ENCODE measurements at places on chromosomes 16 and 17.

DNA sequence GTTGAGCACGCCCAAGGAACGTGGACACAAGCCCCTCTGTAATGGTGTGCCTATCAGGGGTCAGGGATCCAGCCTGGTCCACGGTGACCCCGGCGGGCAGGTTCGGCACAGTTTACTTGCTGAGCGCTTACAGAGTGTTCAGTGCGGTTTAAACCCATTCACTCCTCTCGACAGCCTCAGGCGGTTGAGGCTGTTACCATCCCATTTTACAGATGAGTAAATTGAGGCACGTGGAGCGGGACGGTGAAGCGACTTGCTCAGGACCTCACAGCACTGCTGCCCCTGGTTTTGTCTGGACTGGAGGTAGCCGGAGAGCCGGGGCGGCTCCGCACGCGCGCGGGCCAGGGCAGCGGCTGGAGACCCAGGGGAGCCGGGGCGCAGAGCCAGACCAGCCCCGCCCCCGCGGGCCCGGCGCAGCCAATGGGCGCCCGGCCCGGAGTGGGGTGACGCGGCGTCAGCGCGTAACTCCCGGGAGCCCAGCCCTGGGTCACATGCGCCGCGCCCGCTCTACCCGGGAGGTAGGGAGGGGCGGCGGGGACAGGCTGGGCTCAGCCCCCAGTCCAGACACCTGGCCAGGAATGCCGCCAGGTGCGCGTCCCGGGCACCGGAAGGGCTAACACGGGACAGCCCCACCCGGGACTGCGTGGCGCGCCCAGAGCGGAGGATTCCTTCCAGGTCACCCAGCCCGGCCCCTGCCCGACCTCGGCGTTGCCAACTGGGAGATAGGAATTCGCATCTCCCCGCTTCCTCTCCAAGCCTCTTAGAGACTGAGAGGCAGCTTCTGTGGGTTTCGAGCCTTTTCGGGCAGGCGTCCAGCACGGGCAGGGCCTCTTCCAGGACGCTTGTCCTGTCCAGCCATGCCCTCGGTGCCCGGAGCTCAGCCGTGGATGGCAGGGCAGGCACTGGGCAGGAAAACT lies 3.3 kb upstream of the SREBF1 start:
- peak; percentile 92 for DNase-seq

DNA sequence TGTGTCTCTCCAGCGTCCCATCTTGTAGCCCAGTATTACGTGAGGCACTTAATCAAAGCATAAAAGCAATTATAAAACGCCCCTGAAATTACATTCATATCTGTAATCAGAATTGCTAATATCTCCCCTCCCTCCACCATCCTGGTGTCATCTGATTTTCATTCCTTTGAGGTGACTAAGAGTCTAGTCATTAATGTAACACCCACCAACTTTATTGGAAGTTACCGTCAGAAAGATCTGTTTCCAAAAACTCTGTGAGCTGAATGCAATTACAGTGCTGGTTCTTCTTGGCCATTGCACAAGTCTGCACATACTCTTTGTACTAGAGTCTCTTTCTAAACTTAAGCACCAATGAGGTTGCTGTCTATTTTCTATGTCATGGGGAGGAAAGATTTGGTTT lies 12.5 kb upstream of the MAF start:
- DNase-seq, result no peak

DNA sequence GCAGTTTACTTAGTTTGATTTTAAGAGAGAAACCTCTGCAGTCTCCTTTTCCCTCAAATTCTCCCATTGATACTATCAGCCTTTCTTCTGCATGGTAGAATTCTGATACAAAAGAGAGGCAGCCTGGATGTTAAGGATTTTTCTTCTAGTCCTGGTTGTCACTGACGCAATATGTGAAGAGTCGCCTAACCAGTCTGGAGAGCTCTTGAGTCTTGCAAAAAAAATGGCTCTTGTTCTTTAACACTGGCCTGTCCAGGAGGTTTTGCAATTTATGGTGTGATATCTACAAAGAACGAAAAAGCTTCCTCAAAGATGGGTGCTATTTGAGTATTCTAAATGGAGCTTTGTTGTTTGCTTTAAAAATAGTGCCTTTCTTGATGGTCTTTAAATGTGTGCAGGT lies 28.9 kb downstream of the COX10 start:
- DNase-seq, result no peak

DNA sequence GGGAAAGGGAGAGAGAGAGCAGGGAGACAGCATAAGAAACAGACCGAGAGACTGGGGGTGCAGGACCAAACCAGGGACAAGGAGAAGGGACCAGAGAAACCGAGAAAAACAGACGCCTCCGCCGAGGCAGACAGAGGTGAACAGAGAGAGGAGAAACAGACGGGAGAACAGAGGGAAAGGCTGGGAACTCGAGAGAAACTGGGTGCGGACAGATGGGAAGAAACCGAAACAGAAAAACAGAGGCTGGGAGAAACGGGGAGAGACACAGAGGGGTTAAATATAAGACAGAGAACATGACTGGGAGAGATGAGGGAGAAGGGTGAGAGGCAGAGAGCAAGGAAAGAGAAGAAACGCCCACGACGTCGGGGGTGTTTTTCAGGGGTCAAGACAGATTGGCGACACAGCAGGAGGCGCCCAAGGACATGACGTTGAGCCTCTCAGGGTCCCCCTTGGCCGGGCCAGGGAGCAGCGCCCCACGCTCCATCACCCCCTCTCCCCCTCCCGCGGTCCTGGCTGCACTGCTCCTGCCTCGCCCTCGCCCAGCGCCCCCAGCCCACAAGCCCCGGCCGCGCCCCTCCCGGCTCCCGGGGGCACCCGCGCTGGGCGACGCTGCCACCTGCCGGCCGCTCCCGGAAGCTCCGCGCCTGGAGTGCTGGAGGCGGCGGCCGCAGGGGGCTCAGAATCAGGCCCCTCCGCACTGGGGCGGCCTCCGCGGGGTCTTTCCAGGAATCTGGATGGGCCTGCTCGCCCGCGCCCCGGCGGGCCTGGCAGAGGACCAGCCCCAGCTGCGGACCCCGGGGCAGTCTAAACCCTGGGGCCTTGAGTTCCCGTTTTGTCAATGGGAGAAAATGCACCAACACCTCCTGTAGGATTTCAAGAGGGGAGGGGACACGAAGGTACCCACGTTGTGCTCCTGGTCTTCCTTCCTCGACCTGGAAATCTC lies 1.3 kb upstream of the TMEM92 start:
- peak; percentile 75 for DNase-seq

GRCh38 chr16:4733747-4734062 lies 366 bp downstream of the ANKS3 start:
- peak; percentile 25 for DNase-seq

DNA sequence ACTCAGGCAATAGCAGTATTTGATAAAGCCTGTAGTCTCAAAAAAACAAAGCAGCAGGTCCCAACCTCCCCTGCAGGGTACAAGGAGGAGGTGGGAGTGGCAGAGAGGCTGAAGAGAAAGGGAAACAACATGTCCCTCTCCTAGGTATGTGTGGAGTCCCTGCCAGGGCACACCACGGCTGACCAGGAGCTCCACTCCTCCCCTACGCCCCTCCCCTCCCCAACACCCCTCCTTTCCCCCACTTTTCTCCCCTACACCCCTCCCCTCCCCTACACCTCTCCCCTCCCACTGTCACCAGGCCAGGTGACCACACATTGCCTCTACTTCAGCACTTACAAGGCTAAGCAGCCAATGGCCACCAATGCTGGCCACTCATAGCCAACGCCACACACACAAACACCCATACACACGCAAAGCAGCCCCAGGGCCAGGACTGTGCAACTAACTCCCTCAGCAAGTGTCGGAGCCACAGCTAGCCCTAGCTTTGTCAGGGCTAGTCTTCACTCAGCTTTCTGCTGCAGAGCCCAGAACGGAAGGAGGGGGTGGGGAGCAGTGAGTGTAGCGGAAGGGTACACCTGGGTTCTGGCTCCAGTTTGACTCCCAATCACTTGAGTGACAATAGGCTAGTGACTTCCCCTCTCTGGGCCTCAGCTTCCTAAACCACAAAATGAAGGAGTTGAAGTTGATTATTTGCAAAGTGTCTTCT lies 8.2 kb downstream of the CAVIN1 start:
- no peak for DNase-seq

DNA sequence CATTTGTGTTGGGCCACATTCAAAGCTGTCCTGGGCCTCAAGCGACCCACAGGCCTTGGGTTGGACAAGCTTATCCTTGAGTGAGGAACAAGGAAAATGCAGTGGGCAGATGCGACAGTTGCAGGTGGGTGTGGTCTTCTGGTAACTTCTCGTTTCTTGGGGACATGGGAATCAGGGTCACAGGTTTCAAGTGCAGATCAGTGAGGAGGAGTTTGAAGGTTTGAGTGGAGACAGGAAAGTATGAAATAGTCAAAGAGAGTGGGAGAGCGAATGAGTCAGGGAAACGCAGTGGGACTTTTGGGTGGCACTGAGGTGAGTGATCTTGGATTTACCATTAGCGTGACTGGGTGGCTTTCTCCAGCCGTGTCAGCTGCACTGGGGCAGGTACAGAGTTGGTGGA lies 15.4 kb upstream of the CCL22 start:
- DNase-seq, result no peak

- DNase-seq, result no peak
Measured at GRCh38 chr16:24610416-24610755, 71.0 kb downstream of the RBBP6 start.

DNA sequence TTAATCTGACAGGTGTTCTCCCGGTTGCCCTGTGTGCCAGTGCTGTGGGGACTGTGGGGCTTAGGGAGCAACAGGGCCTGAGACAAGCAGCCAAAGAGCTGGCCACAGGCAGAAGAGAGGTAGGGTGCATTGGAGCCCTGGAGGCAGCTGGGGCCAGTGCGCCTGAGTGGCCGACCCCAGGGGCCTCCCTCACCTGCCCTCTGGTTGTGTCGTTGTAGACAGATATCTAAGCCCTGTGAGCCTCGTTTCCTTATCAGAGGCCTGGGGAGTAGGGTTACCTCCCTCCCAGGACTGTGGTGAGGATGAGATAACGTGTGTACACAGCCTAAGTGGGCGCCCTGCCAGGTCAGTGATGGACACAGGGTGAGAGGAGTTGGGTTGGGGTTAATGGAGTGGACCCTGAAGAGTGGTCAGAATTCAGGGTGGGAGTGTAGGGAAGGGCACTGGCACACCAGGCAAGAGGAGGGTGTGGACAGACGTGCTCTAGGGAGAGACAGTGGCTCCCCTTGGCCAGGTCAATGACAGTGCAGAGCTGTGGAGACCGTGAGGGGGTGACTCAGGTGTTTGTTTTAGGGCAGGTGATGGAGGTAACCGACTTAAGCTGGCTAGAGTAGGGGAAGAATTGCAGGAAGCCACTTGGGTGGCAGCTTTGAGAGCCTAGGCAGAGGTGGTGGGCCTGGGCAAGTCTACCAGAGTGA lies 3.4 kb downstream of the NARF start:
- DNase-seq, result peak; percentile 70

GRCh38 chr17:17107281-17107680 lies 65.0 kb downstream of the MPRIP start:
- DNase-seq, result no peak

DNA sequence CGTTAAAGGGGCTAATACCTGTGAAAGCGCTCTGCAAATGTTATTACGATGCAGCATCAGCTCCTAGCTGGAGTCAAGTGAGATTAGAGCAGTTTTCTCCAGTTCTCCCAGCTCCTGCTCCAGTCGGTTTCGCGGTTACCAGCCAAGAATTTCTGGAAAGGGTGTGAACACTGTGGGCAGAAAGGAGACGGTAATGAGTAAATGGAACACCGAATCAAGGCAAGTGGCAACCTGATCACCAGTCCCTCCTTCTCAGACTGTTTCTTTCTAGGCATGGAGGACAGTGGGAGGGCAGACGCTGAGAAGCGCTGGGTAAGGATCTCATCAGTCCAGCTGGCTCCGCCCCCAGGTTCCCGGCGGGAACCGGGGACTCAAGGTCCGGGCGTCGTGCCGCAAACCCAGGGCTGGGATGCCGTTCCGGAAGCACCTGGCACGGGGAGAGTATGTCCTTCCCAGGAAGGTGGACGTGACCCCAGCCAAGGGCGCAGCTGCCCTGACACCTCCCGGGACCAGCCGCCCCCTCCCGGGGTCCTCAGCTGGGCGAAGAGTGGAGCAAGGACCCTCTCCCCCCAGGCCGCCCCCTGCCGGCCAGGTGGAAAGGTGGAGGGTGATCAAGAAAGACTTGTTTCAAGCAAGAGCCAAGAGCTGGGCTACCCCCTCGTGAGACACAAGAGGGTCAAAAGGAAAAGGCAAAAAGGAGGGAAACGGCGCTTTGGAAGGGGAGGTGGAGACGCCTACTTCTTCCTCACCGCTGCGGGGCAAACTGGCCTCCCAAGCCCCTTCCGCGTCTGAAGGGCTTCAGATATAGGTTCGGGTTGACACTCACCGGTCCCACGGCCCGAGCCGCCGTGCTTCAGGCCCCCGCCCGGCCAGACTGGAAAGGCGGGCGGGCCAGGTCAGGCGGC lies 481 bp downstream of the MYO19 start:
- DNase-seq, result peak; percentile 64

DNA sequence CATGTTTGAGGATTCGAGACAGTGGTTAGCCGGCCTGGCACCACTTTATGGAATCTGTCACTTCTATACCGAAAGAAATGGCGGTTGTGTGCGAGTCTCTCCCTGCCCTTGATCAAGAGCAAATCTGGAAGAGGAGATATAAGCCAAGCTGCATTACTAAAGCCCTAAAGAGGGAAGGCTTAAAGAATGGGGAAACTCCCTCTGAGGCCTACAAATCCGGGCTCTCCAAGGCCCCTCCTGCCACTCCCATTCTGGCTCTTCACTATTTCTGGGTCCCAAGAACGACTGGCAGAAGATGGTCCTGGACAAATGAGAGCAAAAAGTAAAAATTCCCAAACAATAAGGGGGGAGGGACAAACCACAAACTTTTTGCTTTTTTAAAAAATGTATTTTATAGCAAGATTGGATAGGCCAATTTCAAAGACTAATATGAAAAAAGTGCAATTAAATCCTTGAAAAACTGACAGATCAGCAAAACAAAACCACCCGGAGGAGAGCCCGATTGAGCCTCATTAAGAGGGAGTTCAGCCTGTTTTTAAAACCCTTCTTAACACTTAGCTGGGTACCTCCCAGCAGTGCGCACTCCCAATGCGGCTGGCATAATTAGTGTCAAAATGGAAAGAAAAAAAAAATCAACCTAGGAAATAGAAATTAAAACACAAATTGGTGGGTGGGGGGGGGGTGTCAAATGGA lies 193.5 kb downstream of the ZFHX3 start:
- no peak for DNase-seq

DNA sequence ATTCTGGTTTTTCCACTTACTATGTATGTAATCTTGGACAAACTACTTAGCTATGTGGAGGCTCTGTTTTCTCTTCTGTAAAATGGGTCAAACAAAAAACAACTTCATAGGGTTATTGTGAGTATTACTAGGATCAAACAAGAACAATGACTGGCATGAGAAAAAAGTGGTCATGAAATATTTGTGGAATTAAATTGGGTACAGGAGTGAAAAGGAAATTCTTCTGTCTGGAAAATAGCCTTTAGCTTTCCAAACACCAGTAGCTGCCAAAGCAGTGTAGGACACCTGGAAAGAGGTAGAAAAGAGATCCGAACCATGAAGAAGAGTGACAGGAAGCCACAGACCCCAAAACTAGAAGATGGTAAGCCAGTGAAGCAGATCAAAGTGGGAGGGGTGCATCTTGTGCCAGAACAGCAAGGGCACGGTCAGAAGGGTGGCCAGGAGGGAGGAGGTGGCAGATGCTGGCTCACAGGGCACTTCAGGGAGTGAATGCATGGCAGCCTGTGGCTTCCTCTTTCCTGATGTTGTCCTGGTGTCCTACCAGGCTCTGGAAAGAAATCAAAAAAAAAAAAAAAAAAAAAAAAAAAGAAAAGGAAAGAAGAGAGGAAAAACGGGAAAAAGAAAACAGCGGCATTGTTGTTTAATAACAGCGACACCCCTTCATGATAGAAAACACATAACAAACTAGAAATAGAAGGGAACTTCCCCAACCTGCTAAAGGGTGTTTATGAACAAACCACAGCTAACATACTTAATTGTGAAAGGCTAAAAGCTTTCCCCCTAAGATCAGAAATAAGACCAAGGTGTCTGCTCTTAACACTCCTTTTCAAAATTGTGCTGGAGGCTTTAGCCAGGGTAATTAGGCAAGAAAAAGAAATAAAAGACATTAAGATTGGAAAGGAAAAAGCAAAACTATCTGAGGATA lies 67.9 kb downstream of the PCTP start:
- DNase-seq, result no peak
